ENCODE measurements at places on chromosomes 3 and 15.

GRCh38 chr15:25331860-25332259, 107.0 kb downstream of the UBE3A start:
- DNase-seq: no peak

DNA sequence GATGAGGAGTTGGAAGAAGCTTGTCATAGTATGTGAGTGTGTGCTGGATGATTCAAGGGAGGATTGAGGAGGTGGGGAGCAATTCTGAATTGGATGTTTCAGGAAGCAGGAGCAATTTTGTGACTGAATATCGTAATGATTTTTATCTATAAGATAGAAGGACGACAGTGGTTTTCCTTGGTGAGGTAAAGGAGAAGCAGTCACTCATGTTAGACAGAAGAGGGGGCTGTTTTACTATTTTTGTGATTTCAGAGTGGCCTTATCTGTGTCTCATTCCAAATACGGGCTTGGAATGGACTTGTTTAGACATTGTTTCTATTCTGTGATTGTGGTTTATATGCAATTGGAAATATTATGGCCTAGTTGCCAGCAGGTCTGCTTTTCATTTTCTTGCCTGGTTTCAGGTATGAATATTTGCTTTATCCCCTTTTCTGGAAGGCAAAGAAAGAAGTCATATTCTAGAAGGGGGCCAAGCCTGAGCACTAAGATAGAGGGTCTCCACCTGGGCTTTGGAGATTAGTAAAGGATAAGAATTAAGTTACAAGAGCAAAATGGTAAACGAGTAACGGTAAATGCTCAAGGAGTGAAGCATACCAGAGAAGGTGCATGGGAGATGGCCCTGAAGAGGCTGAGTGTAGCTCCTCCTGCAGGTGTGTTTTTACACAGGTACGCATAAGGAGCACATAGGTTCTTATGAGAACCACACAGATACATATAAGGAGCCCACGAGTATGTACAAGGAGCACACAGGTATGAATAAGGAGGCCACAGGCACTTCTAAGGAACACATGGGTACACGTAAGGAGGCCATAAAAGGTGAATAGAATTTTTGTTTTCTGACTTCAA, 124.6 kb upstream of the KCNAB1 start:
- peak; percentile 30 for DNase-seq

DNA sequence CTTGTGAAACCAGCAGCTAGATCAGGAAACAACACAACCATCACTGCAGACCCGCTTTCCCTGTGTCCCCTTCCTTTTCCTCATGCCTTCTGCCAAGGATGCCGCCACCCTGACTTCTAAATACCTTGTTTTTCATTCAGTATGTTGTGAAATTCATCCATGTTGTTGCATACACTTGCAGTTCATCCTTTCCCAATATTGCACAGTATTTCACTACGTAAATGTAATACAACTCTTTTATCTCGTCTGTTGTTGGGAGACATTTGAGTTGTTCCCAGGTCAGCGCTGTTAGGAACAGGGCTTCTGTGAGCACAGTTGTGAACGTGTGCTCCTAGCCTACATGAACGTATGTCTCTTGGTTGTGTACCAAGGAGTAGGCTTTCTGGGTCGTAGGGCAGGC, 24.2 kb downstream of the TLNRD1 start:
- DNase-seq: no peak

DNA sequence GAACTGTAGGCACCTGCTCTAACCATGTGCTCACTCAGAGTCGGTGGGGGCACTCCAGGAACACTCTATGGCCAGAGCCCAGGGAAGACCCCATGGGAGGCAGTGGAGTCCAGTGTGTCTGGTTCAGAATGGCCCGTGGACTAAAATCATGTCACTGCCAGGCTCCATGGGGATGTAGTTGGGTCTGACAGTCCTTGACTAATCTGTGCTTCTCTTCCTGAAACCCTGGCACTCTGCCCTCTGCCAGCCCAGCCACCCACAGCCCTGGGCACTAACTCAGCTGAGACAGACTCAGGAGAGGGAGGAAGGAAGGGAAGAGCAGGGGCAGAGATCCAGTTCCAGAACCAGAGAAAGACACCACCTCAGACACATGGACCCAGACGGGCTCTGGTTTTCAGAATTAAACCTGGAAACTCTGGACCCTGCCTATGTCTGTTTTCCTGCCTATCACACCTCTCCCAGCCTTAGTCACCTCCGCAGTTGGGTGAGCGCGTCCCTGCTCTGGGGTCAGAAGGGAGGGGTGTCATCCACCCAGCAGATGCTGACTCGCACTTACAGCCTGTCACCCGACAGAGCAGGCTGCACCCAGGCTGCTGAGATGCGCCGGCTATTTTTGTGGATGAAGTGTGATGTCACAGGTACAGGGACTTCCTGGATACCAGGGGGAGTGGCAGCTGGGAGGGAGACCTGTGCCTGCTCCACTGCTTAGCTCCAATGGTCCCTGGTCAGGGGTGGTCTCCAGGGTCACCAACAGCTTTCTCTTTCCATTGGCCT, 56.8 kb upstream of the INSYN1 start:
- DNase-seq: peak; percentile 9

- DNase-seq: no peak
Measured at GRCh38 chr3:29802057-29802456, 521.2 kb downstream of the RBMS3 start.

GRCh38 chr15:51405693-51406523, 64.5 kb downstream of the GLDN start:
- DNase-seq: no peak

- DNase-seq: no peak
Measured at GRCh38 chr3:167109746-167110145, 270.4 kb downstream of the ZBBX start.

DNA sequence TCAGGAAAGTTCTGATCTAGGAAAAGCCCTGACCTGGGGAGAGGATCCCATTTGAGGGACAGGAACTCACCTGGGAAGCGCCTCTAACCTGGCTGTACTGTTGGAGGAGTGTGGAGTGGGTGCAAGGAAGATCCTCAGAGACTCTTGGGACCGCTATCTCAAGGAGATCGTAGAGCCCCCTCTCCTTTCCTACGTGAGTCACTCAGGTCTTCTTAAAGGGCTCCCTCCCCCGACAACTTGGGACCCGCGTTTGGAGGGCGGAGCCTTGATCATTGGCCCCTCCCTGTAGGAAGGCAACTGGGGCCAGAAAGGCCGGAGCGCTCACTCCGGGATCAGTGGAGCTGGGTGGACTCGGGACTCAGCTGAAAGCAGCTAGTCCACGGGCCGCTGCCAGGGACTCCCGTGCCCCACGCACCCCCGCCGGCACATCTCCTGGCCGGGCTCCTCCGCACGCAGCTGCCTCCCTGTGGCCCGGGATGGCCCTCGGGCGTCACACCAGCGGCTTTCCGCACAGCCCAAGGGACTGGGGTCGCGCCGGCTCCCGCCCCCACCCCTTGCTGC, 520 bp downstream of the SLC26A6 start:
- peak; percentile 44 for DNase-seq

DNA sequence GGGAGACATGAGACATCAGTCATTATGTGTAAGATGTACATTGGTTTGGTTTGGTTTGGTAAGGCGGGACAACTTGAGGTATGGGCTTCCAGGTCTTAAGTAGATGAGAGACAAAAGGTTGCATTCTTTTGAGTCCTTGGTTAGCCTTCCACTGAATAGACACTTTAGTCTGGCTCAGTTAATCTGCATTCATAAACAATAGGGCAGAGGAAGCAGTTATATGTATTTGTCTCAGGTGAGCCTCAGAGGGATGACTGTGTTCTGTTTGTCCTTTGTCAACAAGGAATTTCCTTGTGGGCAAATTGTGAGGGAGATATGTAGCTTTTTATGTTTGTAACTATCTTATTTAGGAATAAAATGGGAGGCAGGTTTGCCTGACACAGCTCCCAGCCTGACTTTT, 50.4 kb downstream of the TCF12 start:
- DNase-seq: no peak

GRCh38 chr3:78726545-78726944, 1041.3 kb downstream of the ROBO1 start:
- peak; percentile 6 for DNase-seq

GRCh38 chr3:124295362-124295761, 303.4 kb upstream of the ROPN1 start:
- DNase-seq: no peak

DNA sequence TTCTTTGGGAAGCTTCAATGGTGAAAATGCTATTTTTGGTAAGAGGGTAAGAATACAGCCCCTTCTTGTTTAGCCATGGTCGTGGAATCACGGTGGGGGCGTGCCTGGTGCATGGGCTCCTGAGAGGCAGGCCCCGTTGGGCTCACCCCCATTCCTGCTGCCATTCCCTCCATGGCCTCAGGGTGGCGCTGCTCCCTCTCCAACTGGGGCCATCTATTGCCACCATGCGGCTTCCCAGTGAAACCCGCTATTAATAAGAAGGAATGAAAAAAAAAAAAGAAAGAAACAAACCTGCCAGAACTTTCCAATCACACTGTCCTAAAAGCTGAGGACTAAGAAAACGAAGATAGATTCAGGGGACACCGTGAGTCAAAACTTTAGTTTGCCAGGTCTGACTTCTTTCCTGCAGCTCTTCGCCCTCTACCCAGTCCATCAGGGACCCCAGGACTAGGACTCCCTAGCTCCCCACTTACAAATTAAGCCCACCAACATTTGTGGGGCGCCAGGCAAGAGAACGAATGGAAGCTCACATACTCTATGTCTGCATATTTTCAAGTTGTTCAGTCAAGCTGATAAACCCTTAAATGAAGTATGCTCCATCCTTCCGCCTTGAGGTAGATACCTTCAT, 30.6 kb upstream of the ABHD2 start:
- peak; percentile 43 for DNase-seq

DNA sequence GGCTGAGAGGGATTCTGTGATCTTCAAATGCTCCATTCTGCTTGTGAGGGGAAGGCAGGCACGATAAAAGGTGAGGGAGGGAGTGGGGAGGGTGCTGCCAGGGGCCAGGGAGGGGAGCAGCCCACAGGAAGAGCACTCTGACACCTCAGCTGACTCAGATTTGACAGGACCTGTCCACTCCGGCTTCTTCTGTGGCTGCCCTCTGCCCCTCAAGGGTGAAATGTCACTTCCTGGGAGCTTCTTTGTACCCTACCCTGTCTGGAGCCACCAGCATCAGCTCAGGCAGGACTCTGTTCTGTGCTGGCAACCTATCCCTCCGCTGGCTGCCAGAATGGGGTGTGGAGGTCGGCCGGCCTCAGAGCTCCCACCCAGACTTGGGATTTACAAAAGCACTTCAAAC, 114.0 kb upstream of the HACD2 start:
- no peak for DNase-seq

DNA sequence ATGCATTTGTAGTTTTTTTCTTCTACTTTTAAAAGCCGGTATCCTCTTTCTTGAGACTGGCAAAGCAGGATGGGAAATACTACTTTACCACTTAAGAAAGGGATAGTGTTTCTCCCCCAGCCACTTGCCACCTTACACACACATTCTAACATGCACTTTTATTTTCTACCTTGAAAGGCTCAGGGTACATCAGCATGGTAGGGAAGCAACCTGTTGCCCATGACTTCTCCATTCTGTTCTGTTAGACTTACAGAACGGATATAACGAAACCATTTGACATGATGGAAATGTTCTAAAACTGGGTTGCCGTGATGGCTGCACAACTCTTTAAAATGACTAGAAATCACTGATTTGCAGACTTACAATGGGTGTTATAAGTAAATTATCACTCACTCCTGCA, 405.5 kb downstream of the SHQ1 start:
- DNase-seq: no peak

DNA sequence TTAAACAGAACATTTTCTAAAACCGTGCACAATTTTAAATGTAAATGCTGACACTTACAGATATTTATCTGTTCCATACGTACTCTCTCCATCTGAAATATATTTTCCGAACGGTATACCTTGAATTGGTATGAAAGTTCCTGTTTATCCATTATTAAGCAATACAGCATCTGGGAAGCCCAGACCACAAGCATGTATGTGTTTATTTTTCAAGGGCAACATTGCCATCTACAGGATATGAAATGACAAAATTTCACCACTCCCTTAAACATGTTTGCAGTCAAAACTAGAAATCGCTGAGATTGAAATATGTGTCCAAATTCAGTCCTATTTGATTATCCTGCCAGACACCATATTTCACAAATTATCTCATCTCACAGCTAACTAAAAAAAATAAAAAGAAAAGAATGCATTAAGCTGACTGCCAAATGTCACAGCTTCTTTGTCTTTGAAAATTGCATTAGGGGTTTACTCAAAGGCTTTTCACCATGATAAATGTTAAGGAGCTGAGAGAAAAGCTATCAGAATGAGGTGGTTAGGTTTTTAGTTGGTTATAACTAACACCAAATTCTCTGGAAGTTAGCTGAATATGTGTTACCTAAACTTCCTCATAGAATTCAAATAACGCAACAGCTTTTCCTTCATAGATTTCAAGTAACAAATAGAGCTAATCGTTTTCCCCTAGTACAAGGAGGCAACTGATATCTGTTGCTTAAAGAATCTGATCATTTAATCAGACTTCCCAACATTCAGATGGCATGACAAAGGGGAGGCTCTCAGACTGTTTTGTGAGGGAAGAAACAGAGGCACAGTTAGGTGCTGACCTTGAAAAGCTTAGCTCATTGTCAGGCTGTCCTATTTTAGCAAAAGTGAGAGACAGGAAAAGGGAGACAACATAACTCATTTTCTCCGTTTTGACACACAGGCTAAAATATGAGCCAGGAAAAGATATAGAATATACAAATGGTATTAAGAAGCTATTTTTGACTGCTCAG, 533.1 kb downstream of the TBL1XR1 start:
- peak; percentile 42 for DNase-seq

DNA sequence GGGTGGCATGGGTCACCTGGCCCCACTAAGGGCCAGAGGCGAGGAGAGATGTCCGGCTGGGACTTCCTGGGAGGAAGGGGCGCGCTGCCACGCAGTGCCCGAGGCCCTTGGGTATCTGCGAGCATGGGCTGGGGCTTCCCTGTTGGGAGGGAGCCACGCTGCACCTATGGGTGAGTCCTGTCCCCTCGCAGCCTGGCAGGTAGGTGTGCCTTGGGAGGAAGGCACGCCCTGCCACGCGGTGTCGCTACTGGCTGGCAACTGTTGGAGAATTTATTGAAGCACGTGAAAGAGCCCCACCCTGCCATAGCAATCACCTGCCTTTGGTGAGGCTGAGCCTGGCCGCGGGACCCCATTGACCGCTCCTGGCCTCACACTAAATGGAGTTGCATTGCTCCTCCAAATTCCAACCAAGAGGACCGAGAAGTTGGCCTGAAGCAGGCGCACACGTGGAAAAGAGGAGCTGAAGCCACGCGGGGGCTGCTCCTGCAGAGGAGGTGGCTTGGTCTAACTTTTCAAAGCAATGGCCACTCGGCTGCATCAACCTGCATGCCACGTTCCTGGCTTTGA, 134.2 kb downstream of the TJP1 start:
- DNase-seq: no peak

- no peak for DNase-seq
Measured at GRCh38 chr15:91132079-91132478, 32.0 kb downstream of the SV2B start.

- no peak for DNase-seq
Measured at GRCh38 chr15:99090011-99090699, 14.7 kb upstream of the SYNM start.
